ENCODE measurements at places on chromosomes 5 and 9.
A peak's percentile ranks its signal among the peaks of the same experiment; 100 is the strongest.

- no peak for DNase-seq
Observed at GRCh38 chr9:16532681-16533450, 337.6 kb downstream of the BNC2 start.

GRCh38 chr9:5920860-5921328 lies 30.2 kb downstream of the MLANA start:
- DNase-seq = no peak

DNA sequence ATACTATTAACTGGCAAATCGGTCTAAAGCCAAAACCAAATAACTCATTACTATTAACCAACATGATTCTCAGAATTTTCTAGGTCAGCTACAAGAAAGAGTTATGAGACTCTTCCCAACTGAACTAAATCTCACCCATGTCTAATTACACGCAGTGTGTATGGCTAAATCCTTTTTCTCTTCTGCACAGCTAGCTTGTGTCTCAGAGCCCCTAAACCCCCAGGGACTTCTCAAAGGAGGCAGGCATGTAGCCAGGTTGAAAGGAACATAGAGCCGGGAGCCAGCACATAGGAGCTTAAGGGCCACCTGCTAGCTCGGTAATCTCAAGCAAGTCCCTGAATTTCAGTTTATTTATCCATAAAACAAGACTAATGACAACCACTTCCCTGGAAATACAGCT lies 2.2 kb upstream of the GZMK start:
- no peak for DNase-seq

DNA sequence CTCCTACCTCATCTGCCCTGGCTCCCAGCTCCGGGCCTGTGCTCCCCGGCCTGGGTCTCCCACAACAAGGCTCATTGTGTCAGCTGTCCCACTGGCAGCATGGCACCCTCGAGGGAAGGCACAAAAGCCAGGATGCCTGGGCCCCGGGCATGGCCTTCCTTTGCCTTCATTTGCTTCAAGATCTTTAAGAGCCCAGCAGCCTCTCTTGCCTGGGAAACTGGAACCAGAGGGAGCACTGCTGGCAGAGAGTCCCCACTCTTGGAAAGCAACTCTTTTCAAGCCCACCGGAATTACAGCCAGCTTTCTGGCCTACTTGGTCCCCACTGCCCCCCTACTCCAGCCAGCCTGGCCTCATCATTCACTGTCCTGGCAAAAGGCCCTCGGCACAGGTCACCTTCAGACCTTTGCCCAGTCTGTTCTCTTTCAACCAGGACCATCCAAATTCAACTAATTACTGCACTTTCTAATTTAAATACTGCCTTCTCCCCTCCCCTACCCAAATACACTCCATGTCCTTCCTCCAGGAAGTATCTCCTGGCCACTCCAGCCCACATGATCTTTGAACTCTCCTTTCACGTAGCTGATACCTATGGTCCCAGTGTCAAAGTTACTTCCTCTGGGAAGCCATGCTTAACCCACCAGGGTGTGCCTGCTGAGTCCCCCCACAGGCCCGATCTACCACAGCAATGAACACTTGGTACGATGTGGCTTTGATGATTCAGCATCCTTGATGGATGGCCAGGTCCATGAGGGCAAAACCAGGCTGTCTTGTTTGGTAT lies 8.9 kb downstream of the ZER1 start:
- no peak for DNase-seq

DNA sequence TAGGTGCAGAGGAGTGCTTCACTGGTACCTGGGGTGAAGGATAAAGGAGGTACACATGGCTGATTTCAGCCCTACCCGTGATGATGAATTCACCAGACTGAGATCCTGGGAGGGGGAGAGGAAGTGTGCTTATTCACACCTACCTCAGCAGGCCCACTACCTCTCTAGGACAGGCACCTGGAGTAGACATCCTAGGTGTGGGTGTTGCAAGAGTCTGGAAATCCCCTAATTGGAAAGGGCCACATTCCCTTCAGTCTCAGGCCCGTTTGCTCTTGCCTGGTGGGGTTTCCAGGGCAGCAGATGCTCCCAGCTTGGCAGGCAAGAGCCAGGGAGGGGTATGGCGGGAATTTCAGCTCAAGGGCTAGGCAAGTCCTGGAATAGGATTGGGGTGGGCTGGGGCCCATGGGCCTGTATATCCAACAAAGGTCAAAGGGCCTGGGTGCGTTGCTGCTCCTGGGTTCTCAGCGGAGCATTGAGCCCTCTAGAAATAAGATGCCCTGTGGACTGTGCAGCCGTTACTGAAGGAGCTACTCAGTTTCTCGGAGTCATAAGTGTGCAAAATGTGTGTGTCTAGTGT lies 5.8 kb upstream of the CCL21 start:
- no peak for DNase-seq

- DNase-seq = no peak
Observed at GRCh38 chr5:93150311-93151012, 430.6 kb downstream of the NR2F1-AS1 start.

GRCh38 chr5:114362197-114362976 lies 517 bp downstream of the KCNN2 start:
- no peak for DNase-seq

DNA sequence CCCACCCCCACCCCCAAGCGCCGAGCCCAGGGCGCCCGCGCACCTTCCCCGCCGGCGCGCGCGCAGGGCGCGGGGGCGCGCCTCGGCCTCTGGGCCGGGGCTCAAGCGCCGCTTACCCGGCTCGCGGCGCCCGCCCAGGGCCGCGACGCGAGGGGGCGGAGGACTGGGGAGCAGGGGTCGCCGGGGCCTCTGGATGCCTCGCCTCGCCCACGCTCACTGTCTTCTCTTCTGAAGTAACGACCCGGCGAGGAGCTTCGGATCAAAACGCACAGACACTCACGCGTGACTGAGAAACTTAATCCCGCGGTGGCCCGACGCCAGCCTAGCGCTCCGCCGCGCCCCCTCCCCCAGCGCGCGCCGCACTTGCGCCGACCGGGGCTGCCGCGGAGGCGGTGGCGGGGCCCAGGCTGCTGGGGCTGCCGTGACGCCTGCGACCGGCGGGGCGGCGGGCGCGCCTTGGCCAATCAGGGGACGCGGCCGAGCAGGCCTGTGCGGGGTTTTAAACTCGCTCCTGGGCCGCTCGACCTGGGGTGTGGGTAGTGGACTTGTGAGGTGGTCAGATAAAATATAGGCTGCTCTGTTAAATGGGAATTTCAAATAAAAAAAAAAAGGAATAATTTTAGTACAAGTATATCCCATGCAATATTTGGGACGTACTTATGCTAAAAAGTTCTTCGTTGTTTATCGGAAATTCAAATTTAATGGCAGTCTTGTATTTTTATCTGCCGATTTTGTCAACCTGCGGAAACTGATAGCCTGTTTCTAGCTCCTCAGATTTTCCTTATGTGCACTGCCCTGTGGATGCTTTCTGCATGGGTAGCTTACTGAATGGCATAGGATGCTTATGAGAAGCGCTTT lies at the start of gene MPDZ:
Gene MPDZ (minus strand): TSS at position 409 of the 858 bp plus-strand sequence. CDS start 29,377 bp downstream, outside the sequence.
- DNase-seq = peak; percentile 57

DNA sequence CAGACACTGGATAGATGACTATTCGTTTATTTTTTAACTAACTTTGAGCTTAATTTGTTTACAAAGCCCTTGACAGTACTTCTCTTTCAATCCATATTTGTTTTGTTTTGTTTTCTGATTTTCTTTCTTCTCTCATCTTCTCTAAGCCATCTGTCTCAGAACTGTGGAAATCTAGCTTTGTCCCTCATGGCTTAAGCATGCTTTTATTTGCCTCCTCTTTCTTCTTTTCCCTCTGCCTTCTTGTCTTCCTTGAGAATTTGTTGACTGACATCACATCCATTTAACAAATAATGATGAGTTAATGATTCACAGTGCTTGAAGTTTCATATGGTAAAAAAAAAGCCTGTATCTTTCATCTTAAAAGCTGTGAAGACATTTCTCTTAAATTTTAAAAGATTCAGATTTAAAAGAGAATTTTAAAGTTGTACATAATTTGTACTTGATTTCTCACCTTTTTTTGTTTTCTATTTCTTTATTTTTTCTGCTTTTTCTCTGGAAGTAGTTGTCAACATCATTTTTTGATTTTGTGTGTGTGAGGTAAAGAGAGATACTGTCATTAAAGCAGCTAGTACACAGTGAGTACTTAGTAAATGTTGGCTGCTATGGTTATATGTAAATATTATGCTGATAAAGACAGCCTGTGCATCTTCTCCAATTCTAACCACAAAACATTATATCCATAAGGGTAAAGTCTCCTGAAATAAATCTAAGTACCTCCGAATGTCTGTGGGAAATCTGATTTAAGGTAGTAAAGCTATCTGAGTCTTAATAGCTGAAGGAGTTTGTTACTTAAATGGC lies 13.9 kb upstream of the SGCD start:
- DNase-seq = no peak

DNA sequence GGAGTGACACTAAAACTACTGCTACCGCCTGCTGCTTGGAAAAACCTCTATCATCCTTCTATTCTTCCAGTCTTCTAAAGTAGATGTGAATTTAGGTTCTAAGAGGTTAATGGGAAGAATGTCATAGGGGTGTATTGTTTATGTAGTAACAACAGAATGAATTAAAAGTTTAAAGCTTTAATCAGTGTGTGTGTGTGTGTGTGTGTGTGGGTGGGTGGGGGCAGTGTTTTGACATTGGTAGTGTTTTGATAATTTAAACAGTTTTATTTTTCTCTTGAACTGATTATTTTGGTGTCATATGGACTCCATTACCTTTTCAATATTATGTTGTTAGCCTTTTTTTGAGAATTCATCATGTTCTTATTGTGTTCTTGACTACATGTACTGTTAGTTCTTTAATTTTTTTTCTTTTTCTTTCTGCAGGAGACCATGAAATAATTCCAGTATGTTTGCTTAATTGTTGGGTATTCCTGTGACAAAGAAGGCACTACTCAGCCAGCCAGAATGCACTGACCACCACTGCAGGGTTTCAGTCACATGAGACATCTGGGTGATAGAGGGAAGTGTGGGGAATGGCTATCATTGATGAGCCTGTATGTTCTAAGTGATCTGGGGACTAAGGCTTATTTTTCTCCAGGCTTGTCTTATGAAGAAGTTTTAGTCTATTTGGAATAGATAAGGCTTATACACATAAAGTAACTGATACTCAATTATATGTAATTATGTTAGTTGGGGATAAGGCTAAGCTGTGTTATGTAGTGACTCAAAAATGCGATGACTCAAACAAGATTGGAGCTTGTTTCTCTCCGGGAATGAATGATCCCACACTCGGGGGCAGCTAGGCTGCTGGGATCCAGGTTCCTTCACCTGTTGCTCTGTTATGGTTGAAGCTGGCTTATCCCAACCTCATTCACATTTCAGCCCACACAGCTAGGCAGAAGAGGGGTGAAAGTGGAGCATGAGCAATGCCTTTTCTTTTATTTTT lies 50.2 kb upstream of the ACTBL2 start:
- no peak for DNase-seq

GRCh38 chr5:141973871-141974595 lies 5.1 kb downstream of the RNF14 start:
- DNase-seq = no peak

DNA sequence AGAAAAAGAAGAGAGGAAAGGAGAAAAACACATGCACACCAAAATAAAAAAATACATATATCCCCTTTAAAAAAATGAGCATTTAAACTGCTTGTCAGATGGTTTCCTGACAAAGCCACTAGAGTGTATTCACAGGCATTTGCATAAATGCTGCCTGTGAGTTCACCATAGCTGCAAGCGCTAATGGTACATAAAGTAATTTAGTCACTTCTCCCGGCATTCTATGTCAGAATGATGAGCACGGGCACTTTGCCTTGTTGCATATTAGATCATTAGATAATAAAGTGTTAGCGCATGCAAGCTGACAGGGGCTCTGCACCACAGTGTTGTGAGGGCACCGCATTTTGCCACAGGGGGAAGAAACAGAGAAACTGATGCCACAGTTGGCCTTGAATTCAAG lies 280.6 kb downstream of the EBF1 start:
- no peak for DNase-seq

DNA sequence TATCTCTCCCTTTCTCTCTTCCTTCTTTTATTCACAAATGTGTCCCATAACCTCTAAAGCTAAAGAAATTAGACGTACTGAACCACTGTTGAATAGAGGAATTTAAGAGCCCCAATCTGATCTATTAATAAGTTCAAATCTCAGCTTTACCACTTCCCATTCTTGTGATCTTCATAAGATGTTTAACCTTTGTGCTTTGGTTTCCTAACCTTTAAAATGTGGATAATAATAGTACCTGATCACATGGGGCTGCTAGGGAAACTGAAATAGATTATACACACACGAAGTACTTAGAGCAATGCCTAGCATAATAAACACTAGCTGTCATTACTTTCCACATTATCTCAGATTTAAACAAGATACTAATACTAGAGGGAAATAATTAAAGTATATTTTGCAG lies 324.3 kb upstream of the SEMA6A start:
- no peak for DNase-seq

- no peak for DNase-seq
Observed at GRCh38 chr9:93030642-93031628, 27.6 kb upstream of the SUSD3 start.

- DNase-seq = peak; percentile 69
Observed at GRCh38 chr5:150138551-150139265, 16.9 kb downstream of the PDGFRB start.

DNA sequence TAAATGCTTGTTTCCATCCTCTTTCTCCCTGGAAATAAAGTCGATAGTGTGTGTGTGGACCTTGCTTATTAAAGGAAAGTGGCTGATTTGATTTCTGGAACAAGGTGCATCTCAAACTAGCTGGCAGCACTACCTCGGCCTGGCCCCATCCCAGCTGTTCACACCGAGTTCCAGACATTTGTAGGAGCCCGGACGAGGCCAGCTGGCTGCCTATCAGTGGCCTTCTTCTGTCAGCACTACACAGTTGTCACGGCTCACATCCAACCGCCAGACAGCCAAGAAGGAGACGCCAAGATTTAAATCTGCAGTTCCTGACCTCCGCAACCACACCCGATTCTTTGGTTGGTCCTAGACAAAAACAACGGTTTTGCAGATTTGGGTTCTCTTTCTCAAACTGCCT lies 63.6 kb downstream of the PALM2AKAP2 start:
- DNase-seq = no peak

GRCh38 chr5:147189109-147189424 lies 45.8 kb upstream of the STK32A start:
- no peak for DNase-seq

DNA sequence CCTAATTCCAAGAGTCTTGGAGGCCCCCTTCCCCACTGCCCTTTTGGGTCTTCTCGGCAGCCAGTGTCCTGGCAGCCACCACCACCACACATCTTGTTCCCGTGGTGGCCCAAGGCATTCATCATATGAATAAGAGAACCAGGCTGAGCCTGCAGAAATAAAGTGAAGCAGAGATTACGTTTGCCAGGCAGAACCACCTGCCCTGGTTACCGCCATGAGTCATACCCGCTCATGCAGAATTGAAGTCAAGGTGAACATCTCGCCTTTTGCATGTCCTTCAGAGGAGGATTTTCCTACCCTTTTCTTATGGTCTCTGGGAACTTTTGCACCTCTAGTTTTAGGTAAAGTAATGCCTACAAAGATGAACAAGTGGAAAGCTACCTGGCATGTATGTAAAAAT lies 119.5 kb upstream of the LMX1B start:
- no peak for DNase-seq

DNA sequence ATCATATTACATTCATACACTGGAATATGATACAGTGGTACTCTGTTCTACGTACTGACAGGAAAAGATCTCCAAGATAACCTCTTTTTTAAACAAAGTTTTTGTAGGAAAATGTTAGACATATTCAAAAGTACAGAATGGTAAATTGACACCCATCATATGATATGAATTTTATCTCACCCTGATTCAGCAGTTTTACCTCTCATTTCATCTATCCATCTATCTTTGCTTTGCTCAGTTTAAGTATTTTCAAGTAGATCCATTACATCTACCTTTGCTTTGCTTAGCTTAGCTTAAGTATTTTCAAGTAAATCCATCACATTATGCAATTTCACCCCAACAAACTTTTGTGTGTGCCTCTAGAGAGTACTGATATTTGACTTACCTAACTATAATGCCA lies 14.3 kb downstream of the CCDC112 start:
- no peak for DNase-seq

Measured in hypothalamus (tissue), 51 donors.